NT2/D1 (cell line): ENCODE measurements at places on chromosomes 6 and 20.
A peak's percentile ranks its signal among the peaks of the same experiment; 100 is the strongest.

DNA sequence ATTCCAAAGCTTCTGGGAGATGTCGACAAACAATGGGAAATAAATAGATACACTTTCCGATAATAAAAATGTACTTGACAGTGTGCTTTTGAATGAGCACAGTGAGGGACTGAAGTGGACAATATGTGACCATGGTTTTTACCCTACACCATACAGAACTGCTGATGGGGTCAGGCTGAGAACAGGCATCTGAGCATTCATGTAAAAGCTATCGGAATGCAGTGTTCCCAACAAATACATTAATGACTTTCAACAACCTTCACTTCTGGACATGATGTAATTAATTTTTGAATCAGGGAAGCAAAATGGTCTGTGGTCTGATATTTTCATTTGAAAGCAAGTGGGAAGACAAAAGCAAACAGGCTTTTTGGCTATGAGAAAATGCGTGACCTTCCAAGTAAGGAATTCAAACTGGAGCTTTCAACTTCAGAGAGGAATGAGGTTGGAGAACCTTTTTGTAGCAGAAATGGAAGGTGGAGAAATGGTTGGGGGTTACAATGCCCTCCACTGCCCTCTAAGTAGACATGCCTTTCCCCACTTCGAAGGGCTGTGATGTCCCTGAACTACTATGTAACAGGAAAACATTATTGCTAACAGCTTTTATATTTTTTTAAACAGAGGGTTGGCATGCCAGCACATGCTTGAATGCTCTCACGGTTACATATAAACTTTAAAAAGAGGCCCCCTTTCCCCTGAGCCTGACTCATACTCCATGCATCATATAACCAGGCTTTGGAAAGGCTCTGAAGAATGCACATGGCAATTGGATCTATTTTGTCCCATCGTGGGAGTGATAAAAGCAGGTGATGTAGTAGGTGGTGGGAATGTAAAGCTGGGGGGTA, 203.5 kb upstream of the CITED2 start:
- no peak for DNase-seq

DNA sequence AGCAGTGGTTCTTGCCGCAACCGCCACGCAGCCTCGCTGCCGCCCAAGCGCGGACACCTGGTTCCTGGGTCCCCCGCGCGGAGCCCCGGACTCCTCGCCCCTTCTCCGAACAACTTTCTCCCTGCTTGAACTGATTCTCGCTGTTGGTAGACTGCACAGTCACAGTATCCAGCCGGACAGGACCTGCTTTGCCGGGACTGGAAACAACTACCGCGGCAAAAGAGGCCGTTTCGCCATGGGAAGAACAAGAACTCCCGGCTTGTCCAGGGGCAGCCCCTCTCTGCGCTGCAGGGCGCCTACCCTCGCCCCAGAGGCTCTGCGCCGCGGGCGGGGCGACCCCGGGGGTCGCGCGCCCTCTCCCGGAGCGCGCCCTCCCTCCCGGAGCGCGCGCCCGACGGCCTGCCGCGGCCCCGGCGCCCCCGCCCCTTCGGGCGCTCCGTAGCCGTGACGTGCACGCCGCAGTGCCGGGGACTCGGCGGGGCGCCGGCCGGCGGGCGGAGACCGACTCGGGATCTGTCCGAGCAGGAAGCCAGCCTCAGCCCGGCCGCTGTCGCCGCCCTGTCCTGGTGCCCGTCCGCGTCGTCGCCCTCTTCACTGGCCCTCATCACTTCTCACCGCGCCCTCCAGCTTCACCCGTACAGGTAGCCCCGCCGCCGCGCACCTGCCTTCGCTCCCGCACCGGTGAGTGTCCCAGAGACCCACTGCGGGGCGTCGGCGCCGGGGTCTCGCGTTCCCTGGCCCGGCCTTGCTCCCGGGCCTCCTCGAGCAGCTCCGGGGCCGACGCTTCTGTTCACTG, at the start of gene MYO6:
TSS of gene MYO6 (plus strand) at position 497 of the 796 bp plus-strand sequence. CDS start 68,309 bp downstream, outside the sequence.
- DNase-seq = peak; percentile 15

DNA sequence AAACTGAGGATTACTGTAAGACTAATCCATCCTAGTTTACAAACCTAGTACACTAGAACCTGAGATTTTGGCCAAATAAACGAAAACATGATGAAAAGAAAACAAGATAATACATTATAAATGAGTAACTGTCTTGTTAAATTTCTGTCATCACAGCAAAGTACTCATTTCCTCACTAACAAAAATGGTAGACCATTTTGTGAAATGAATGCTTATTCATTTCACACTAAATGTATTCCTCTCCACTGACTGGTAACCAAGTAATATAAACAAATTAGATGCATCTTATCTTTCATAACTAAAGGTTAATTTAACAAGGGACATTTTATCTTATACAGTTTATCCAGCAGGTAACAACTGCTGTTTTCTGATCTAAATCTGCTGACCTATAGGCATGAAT, 143.7 kb downstream of the REV3L start:
- DNase-seq = no peak

- DNase-seq = no peak
Measured at GRCh38 chr6:129793447-129793846, 67.7 kb downstream of the TMEM244 start.

DNA sequence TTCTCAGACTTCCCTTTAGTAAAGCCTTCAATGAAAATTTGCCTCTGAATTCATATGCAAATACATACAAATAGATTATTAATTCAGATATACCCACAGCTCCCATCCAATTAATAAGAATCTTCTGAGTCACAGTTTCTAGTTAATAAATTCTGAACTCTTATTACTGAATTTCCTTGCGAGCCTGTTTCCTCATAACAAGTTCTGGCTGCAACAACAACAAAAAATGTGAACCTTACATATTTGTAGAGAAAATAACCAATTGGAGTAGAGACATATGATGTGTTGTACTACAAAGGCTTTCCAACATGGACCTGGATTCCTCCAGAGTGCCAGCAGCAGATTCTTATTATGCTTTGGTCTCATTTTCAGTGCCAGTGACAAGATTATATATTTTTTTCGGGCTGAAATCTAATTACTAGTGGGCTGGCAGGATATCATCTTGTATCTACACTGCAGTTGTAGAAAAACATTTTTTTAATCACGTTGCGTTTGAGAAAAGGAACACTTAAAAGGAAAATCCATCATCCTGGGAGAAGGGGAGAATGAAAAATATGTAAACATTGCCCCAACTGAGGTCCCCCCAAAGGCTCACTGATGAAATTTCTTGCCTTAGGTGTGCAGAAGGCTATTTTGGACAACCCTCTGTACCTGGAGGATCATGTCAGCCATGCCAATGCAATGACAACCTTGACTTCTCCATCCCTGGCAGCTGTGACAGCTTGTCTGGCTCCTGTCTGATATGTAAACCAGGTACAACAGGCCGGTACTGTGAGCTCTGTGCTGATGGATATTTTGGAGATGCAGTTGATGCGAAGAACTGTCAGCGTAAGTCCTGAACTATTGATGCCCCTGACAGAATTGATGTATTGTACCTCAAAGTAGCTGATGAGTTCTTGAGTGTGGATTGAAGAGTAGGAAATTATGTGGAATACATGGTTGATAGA, 404.6 kb downstream of the LAMA2 start:
- DNase-seq = no peak

DNA sequence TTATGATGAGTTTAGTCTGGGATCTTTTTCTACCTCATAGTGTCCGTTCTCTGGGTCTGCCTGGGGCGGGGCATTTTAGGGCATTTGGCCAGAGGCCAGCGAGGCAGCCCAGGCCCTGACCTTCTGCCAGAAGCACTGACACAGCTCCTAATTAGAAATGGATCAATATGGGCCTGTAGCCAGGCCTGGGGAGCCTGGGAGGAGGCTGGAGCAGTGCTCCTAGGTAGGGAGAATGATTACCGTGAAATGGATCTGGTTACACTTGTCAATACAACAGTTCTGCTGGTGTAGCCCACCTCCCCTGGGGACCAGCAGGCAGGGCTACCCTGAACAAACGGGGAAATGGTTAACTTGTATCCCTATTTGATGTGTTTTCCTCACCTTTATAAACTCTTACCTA, 23.0 kb downstream of the RALY start:
- no peak for DNase-seq

GRCh38 chr20:5734602-5735001, 15.6 kb upstream of the SHLD1 start:
- DNase-seq = no peak

GRCh38 chr20:38825901-38826625, 20.6 kb downstream of the PPP1R16B start:
- no peak for DNase-seq

DNA sequence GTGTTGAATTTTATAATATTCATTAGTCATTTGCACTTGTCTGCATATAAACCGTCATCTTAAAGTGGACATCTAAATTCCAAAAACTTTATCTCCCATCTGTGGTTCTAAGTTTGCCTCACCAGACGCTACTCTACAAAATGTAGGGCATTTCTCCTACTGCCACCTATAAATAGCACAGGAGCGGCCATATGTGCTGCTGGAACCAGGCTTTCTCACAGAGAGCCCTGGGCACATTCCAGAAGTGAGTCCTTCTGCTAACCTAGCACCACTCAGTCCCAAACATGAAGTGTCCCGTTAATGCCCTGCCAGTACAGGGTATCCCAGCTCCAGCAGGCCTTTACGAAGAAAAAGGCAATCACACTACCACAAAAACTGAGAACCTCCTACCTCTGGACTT, 153.7 kb downstream of the TMEM242 start:
- DNase-seq = no peak

DNA sequence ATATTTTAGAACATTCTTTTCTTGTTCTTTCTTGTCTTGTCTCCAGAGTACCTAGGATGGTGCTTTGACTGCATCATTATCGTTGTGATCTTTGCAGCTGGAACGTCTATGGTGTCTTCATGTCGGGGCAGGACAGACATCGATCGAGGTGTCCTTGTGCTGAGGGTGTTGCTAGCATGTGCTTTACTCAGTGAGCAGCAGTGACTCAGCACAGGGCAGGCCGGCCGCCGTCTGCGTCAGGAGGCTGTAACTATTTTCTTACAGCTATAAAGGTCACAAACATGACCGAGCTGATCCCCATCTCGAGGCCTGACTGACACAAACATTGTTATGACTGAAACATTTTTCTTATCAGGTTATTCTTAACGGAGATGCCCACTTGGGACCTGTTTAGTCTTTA, 14.9 kb upstream of the CTCFL start:
- no peak for DNase-seq

- no peak for DNase-seq
Measured at GRCh38 chr6:108323710-108324466, 29.0 kb downstream of the AFG1L start.

DNA sequence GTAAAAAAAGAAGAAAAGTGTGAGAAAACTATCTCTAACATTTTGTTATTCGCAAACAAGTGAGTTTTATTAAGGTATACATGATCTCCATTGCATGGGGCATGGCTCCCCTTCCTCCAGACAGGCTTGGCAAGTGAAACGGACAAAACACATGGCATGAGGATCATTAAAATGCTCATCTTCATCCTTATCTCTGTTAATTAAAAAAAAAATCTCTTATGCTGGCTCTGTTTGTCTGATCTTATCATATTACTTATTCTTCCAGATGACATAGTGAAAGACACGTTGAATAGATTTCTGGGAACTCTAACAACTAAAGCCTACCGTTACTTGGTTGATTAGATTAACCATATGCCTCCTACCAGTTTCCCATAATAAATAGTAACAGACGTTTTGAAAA, 89.4 kb downstream of the CLVS2 start:
- DNase-seq = no peak

- peak; percentile 86 for DNase-seq
Measured at GRCh38 chr6:31729515-31729978, 448 bp upstream of the DDAH2 start.

DNA sequence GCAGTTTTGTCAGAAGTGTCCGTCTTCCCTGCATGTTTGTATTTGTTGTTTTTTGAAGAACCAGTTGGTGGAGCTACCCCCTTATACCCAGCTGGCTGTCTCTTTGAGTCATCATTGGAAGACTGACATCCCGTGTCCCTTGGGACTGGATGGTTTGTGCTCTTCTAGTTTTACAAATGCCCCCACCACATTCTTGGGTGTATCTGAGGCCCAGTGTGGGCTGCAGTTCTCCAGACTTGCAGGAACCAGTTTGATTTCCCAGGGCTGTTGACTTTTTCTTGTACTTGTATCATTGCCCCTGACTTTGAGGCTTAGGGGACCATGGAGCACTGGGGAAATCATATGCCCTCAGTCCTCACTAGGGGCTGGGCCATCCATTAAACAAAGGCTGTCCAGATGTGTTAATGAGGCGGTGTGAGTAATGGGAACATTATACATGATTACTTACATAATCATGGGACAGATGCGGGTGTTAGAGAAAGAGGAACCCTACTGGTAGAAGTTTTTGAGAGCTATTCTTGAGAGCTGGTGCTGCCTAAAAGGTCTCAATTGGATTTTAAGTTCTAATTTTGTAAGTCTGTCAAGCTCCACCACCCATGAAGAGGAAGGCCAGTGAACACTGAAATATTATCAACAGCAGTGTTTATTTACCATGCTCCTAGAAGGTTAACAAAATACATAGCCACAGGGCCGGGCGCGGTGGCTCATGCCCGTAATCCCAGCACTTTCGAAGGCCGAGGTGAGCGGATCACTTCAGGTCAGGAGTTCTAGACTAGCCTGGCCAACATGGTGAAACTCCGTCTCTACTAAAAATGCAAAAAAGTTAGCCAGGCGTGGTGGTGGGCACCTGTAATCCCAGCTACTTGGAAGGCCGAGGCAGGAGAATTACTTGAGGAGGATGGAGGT, 8.5 kb downstream of the JARID2 start:
- no peak for DNase-seq

GRCh38 chr20:18087054-18087453, 29.3 kb upstream of the OVOL2 start:
- DNase-seq = no peak

- DNase-seq = no peak
Measured at GRCh38 chr6:141552463-141552862, 580.3 kb upstream of the GJE1 start.
